ENCODE measurements at places on chromosomes 3 and 15. TPM values are rescaled to one million over a fixed set of nuclear protein-coding genes. Genes with fewer than 3 reads are reported as not detected.

Gene RNU5B-1
- 26.1 TPM for total RNA-seq

Gene CXCR6
- total RNA-seq: 1.0 TPM

- no peaks in the 10 kb centered on the region for H3K36me3 ChIP-seq
- no peaks in the 10 kb centered on the region for H3K27me3 ChIP-seq
- no peaks in the 10 kb centered on the region for H3K4me1 ChIP-seq
- no peak for DNase-seq
- H3K27ac ChIP-seq: no peak overlapping the region
Observed at GRCh38 chr3:144127700-144128099, 156.1 kb downstream of the DIPK2A start.

DNA sequence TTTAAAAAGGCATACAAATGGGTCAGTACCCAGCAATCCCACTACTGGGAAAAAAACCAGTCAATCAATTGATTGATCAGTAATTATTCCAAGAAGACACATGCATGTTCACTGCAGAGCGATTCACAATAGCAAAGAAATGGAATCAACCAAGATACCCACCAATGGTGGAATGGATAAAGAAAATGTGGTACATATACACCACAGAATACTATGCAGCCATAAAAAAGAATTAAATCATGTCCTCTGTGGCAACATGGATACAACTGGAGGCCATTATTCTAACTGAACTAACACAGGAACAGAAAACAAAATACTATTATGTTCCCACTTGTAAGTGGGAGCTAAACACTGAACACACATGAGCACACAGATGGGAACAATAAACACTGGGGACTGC lies 103.1 kb downstream of the DLG1 start:
- H3K4me3 ChIP-seq: no peak overlapping the region
- no peak for DNase-seq
- no peaks in the 10 kb centered on the region for H3K27me3 ChIP-seq
- no peak overlapping the region for H3K27ac ChIP-seq

Gene GP9
- total RNA-seq: 0.37 TPM

Gene TRPM1
- total RNA-seq: not detected

- H3K27me3 ChIP-seq: no peaks in the 10 kb centered on the region
- no peak overlapping the region for H3K27ac ChIP-seq
- DNase-seq: no peak
- H3K4me1 ChIP-seq: no peaks in the 10 kb centered on the region
Observed at GRCh38 chr3:117193390-117193789, 483.8 kb downstream of the TUSC7 start.

- no peaks in the 10 kb centered on the region for H3K36me3 ChIP-seq
- DNase-seq: no peak
- H3K4me3 ChIP-seq: no peak overlapping the region
- H3K4me1 ChIP-seq: no peaks in the 10 kb centered on the region
- no peak overlapping the region for H3K27ac ChIP-seq
Observed at GRCh38 chr3:65603631-65604030, 435.1 kb downstream of the MAGI1 start.

DNA sequence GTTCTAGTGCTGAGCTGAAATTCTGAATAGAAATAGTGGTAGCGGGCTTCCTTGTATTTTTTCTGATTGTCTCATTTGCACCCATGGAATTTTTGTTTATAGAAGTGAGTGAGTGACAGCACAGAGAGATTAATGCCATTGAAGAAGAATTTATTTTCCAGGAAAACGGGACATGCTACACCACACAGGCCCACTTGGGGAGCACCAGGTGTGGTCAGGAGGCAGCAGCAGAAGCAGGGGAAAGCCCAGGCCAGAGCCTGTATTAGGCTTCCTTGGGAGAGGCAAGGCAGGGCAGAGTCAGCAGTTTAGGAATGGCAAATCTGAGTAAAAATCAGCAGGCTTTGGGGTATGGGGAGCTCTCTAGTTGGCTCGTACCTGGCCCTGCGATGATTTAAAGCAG lies 88.4 kb upstream of the ATP11B start:
- H3K36me3 ChIP-seq: no peaks in the 10 kb centered on the region
- H3K4me3 ChIP-seq: no peak overlapping the region
- H3K27me3 ChIP-seq: no peaks in the 10 kb centered on the region

Gene SUSD5
- 0.17 TPM for total RNA-seq

GRCh38 chr15:73922186-73923151 lies 3.8 kb upstream of the LOXL1 start:
- no peak overlapping the region for H3K4me3 ChIP-seq
- H3K27ac ChIP-seq: no peak overlapping the region
- no peaks in the 10 kb centered on the region for H3K4me1 ChIP-seq

Gene ADAMTS9
- total RNA-seq: 14.3 TPM

Gene CHCHD6
- 9.3 TPM for total RNA-seq

Gene CCDC33
- total RNA-seq: 0.10 TPM

DNA sequence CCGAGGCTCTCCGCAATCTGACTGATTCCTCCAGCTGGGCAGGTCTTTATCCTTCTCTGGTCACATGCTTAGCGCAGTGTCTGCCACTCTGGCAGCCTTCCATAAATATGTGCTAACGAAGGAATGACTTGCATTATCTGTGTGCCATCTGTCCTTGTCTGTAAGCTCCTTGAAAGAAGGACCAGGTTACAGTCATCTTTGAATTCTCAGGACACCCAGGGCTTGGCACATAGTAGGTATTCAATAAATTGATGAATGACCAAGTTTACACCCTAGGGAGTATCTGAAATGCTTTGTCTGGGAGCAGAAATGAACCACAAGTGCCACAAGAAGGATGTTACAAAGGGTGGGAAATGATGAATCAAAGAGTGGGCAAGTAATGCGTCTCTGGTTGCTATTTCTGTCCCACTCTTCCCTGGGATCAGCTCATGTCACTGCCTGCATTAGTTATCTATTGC lies 16.5 kb upstream of the FAM3D start:
- no peak overlapping the region for H3K27ac ChIP-seq
- DNase-seq: no peak
- no peaks in the 10 kb centered on the region for H3K4me1 ChIP-seq
- H3K36me3 ChIP-seq: no peaks in the 10 kb centered on the region
- no peaks in the 10 kb centered on the region for H3K27me3 ChIP-seq
- no peak overlapping the region for H3K4me3 ChIP-seq

Gene TRH
- not detected for total RNA-seq

- H3K4me1 ChIP-seq: peaks cover 8% of the 10 kb centered on the region
- H3K36me3 ChIP-seq: no peaks in the 10 kb centered on the region
- H3K27me3 ChIP-seq: peaks cover 43% of the 10 kb centered on the region
- peak overlapping the region; percentile 48 for H3K4me3 ChIP-seq
Observed at GRCh38 chr15:93088200-93088980, 621 bp downstream of the RGMA start.

- no peaks in the 10 kb centered on the region for H3K27me3 ChIP-seq
- no peak overlapping the region for H3K4me3 ChIP-seq
- DNase-seq: no peak
- H3K27ac ChIP-seq: no peak overlapping the region
Observed at GRCh38 chr3:112199622-112200316, 66.7 kb upstream of the GCSAM start.

DNA sequence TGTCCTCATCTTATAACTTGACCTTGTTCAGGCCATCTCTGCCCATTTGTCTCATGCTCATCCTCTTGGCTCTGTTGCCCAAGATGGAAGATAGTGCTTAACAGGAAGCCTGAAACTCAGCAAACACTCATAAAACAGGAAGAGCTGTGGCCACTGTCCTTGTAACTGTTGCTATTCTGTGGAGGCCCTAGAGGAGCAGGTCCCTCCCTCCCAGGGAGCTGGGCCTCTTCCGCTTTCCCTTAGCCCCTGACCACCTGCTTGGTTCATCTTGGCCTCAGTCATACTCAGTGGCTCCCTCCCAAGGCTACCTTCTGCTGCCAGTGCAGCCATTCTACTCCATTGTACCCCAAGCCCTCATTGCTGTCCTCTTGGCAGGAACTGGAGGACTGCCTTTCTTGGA lies 3.5 kb downstream of the MAPKAPK3 start:
- no peaks in the 10 kb centered on the region for H3K27me3 ChIP-seq
- H3K4me3 ChIP-seq: no peak overlapping the region
- H3K27ac ChIP-seq: peak overlapping the region; percentile 22
- peaks cover 9% of the 10 kb centered on the region for H3K4me1 ChIP-seq
- DNase-seq: no peak

Gene CADM2
- total RNA-seq: 2.8 TPM

Gene ZNF860
- 0.53 TPM for total RNA-seq

DNA sequence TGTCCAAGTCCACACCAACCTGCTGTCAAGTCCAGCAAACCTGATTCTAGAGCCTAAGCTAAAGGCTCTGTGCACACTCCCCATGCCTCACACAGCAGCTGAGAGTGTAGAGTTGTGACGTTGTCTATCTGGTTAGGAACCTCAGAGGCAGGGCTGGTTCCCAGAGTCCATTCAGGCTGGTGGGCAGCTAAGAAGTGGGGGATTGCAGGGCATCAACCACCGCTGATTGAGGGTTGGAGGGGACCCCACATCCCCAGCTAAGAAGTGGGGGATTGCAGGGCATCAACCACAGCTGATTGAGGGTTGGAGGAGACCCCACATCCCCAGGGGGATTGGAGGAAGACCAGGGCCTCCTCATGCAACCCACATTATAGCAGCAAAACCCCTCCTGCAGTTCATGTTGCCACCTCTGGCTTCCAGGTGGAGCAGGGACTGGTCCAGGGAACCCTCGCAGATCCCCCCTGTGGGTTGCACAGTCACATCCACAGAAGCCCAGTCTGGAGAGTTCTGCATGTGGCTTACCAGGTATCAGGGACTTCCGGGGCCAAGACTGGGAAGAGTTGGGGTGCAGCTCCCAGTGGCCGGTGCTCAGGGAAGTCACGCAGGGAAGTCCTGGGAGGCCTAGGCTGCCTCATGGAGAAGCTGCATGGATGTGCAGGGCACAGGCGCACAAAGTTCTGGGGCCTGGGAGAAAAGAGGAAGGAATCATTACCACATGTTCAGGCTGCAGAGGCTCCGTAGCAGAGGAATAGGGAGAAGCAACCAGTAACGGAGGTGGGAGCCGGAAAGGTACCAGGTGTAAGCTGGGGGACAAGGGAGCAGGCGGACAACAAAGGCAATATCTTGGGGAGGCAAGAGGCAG lies 71.4 kb upstream of the PCSK6 start:
- no peaks in the 10 kb centered on the region for H3K4me1 ChIP-seq
- no peak overlapping the region for H3K27ac ChIP-seq
- H3K36me3 ChIP-seq: no peaks in the 10 kb centered on the region
- no peaks in the 10 kb centered on the region for H3K27me3 ChIP-seq
- H3K4me3 ChIP-seq: no peak overlapping the region
- DNase-seq: peak; percentile 13

Gene SPATA12
- total RNA-seq: 0.27 TPM
